Fibroblast of lung (primary cell): ENCODE measurements at places on chromosomes 16 and 17.
A peak's percentile ranks its signal among the peaks of the same experiment; 100 is the strongest.

DNA sequence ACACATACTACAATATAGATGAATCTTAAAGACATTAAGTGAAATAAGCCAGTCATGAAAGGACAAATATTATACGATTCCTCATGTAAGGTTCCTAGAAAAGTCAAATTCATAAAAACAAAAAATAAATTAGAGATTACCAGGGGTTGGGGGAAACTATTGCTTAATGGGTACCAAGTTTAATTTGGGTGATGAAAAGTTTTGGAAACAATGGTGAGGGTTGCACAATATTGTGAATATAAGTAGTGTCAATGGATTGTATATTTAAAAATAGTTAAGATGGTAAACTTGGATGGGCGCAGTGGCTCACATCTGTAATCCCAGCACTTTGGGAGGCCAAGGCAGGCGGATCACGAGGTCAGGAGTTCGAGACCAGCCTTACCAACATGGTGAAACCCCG, 17.9 kb downstream of the HSF5 start:
- no peak for DNase-seq

GRCh38 chr16:85285681-85286065, 173.4 kb upstream of the CIBAR2 start:
- peak; percentile 25 for DNase-seq

GRCh38 chr16:10876799-10877341, at the start of gene CIITA:
Gene CIITA (plus strand): TSS chr16:10877202. CDS start chr16:10877331, 129 bp downstream.
- peak; percentile 90 for DNase-seq

GRCh38 chr17:32563583-32563982, 76.8 kb downstream of the CDK5R1 start:
- DNase-seq: no peak

DNA sequence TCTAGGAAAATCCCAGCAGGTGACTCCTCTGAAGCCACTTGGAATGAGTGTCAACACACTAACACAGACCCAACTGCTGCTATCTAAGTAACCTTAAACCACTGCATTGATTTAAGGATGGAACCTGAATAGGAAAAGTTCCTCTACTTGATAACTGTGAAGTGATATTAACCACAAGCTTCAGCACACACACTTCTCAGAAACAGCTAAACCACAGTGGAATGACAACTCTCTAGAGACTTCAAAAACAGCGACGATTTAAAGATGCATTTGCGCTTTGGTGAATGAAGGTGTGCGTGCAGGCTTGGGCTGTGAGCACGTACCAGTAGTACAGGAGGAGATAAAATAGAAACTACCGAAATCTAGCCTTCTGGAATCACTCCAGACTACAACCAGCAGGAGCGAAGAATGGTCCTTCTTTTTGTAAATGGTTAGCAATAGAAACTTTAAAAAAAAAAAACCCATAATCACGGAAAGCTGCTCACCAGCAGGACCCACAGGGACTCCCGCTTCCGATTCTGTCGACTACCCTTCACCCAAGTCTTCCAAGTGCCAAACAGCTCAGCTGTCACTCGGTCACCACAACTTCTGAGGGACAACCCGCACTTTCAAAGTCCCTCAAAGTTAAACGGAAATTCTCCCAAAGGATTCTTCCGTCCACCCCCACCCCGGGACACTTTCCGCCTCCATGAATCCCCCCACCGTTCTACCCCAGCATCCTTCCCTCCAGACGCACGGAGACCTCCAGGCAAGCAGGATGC, 137.7 kb upstream of the CORO6 start:
- peak; percentile 34 for DNase-seq

DNA sequence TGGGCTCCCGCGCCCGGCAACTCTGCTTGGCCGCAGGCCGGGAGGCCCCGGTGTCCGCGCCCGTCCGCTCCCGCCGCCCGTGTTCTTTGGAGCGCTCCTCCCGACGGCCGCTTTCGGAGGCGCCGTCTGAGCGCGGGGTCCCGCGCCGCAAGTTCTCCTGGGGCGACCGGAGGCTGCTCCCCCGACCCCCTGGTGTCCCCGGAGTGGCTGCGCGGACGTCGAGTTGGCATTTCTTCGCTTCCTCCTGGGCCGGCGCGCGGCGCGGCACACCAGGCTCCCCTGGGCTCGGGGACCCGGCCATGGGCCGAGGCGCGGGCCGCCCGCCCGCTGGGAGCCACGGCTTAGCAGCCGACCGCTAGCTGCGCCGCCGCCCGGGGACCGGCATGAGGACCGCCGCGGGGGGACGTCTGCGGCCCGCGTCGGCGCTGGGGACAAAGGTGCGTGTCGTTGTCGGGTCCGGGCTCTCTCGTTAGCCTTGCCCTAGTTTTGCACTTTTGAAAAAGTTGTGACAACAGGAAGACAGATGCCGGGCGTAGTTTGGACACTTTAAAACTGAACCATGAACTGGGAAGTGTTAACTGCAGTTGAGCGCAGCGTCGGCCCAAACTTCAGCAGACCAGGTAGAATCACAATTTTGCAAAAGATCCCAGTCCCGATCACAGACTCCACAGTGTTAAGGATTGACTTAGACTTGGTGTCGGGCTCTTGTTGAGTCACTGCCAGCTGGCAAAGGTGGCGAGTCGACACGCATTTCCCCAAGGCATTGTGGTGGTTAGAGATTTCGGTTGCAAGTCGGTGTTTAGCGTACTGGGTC, 700 bp downstream of the UBN1 start:
- DNase-seq: peak; percentile 66

DNA sequence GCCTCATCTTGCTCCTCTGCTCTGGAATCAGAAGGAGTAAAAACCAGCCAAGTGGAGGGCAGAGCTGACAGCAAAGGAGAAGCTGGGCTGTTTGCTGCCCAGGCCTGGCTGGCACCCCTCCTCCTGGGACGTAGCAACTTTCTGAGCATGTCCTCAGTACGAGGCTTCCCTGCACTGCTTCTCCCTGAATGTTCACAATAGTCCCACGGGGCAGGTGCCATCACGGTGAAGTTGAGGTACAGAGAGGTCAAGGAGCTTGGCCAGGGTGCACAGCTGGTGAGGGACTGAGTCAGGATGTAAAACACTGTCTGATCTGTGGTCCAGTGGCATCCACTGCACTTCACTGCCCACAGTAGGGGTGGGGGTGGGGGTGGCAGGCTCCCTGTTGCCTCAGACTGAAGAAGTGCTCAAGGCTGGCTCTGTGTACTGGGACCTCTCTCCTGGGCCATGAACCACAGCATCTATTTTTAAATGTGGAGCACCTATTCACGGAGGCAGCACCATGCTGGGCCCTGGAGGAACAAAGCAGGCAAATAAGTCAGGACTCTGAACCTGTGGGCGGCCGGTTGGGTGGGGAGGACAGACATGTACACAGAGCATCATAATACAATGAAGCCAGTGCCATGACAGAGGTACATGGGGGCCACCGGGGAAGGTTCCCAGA, 369.5 kb downstream of the SEC14L1 start:
- DNase-seq: no peak

DNA sequence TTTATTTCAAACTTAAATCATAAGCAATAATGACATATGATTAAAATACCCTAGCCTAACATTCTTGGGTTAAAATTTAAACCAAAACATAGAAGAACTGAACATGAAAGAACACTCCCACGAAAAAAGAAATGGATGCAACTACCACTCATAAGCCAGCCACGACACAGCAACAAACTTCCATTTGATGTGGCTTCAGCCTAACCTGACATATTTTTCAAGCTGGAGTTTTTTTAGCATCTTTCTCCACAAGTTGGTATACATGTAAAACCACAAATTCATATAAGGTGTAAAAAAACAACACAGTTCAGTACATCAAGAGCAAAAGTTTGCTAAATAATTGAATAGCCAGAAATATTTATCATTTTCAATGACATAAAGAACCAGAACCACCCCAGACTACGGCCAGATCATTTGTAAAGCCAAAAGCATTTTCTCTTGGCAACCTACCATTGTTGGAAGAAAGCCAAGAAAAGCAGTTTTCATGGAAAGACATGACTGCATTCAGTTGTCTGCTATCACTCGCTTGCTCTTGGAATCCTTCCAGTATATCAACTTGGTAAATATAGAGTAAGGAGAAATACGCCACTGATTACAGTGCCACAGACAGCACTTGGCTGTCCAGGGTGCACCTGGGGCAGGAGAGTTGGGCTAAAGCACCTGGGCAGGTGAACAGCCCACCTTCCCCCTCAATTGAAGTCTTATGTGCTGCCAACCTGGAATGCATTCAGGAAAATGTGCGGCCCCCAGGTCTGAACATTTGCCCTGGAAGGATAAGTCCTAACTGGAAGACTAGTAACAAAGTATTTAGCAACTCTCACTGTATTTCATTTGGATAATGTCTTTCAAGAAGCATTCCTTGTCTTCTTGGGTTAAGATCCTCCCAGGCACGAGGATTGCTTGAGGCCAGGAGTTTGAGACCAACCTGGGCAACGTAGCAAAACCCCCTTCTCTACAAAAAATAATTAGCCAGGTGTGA, 60.5 kb downstream of the CREBBP start:
- DNase-seq: peak; percentile 97

DNA sequence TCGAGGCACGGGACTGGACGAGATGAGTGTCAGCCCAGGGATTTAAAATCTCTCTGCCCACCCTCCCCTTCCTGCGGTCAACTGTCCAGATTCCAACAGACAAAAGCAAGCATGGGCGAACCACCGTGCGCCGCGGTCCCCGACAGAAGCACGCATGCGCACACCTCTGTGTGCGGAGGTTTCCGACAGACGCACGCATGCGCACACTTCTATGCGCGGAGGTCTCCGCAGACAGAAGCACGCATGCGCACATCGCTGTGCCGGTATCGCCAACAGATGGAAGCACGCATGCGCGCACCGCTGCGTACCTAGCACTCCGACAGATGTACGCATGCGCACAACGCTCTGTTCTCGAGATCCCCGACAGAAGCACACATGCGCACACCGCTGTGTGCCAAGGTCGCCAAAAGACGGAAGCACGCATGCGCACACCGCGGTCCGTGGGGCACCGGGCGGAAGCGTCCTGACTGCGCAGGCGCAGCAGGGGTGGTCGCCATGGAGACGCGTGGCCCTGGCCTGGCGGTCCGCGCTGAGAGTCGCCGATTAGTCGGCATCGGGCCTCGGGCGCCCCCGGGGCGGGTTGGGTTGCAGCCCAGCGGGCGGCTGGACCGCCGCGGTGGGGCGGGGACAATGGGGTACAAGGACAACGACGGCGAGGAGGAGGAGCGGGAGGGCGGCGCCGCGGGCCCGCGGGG, 57.4 kb upstream of the RPH3AL start:
- DNase-seq: peak; percentile 99

- peak; percentile 51 for DNase-seq
These were observed 432 bp downstream of the ZNF276 start for GRCh38 chr16:89721546-89722391.

DNA sequence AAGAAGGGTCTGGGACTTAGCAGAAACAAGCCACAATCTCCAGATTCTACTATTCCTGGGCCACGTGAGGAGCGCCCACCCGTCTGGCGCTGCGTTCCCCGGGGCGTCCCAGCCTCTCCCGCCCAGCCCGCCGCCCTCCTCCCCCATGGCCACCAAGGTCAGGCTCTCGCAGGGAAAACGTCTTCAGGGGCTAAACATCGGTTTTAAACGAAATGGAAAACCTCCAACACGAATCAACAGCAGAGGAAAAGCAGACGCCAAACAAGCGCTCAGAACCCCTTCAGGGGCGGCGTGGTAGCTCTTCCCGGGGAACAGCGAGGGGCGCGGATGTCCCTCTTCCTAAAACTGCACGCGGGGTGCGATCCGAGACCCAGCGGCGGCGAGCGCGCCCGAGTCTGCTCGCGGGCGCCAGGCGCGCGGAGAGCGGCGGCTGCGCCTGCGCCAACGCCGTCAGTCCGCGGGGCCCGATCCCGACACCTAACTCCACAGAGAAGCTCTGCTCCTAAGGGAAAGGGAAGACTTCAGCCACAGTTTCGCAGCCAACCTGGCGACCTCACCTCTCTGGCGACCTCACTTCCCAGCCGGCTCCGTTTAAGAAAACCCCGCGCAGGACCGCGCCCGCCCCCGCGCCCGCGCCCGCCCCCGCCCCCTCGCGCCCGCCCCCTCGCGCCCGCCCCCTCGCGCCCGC, 505 bp upstream of the COG1 start:
- peak; percentile 77 for DNase-seq

GRCh38 chr16:89489040-89489897, 1.1 kb downstream of the ANKRD11 start:
- peak; percentile 94 for DNase-seq

GRCh38 chr16:15701975-15702970, 52.2 kb downstream of the NDE1 start:
- DNase-seq: peak; percentile 60

DNA sequence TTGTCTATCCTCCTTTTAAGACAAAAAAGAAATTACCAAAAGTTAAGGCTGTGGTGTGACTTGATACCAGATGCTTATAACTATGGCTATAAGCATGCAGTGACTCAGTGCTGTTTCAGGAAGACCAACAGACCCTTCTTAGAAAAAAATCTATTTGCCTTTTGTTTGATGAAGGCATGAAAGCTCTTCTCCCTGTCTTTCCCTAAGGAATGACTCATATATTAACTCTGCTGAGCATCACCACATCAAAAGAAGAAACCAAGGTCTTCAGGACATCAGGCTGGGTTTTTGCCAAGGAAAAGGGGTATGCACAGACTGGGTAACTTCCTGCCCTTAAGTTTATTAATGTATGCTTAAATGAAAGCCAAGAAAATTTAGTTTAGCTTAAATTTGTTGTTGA, 47.1 kb downstream of the VMP1 start:
- peak; percentile 100 for DNase-seq

- DNase-seq: no peak
These were observed 308.2 kb downstream of the XYLT1 start for GRCh38 chr16:17162560-17162959.

DNA sequence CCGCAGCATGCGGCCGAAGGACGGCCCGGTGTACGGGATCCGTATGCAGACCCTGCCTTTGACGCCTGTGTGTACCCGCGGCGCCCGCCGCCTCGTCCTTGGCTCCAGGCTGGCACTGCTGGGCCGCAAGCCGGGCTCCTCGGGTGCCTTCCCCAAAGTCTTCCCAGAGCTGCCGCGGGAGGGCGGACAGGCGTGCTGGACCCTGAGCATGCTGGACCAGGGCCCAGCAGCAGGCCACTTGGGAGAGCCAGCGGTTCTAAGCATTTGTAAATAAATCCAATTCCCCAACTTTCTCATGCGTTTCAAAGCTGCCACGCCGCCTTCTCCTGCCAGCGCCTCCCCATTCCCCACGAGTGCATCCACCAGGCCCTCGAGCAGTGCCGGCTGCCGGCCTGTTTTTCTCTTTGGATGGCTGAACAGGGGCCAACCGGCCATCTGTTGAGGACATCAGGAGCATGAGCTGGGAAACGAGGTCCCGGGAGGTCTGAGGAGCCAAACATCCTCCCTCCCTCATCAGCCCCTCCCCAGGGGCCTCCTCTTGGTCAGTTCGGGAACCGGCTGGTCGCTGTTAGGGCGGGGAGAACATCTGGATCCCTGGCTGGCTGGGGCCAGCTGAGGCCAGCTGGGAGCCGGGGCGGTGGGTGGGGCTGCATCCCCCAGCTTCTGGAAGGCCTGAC, 20.5 kb upstream of the PABPN1L start:
- no peak for DNase-seq

- no peak for DNase-seq
These were observed 66.3 kb downstream of the CLEC16A start for GRCh38 chr16:11010575-11011221.

- DNase-seq: no peak
These were observed 8.7 kb upstream of the UBE2G1 start for GRCh38 chr17:4375039-4375748.

GRCh38 chr17:73317513-73318426, 6.0 kb upstream of the CDC42EP4 start:
- DNase-seq: no peak
